Stimulated activated CD8-positive, alpha-beta memory T cell treated with anti-CD3 and anti-CD28 coated beads, Interleukin-2, amount 100 ng/mL, for 48 hours (primary cell): ENCODE measurements at places on chromosomes 3 and 15.

DNA sequence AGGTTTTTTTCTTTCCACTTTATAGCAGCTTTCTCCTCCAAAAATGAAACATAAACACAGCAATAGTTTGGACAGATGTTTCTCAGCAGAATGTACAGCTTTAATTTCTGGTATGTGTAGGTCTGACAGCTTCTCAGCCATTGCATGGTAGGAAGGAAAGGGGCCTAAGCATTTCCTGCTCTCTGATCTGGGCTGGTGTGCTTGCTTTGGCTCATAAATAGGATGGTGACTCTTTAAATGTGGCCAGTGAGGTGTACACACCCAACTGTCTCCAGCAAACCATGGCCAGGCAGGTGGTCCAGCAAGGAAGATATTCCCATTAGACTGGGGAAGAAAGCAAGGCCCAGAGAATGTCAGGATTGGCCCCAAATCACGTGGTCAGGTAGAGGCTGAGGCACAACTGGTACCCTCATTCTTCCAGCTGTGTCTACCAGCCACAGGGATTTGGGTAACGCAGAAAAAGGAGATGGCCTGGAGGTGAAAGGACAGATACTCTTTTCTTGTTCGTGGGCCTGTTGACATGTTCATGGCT is 52.1 kb downstream of the ITGA11 start:
- no peak for DNase-seq

GRCh38 chr3:192840143-192840836 is 77.4 kb downstream of the MB21D2 start:
- DNase-seq = no peak

- DNase-seq = no peak
These were observed 51.6 kb upstream of the FSIP1 start for GRCh38 chr15:39834256-39834655.

DNA sequence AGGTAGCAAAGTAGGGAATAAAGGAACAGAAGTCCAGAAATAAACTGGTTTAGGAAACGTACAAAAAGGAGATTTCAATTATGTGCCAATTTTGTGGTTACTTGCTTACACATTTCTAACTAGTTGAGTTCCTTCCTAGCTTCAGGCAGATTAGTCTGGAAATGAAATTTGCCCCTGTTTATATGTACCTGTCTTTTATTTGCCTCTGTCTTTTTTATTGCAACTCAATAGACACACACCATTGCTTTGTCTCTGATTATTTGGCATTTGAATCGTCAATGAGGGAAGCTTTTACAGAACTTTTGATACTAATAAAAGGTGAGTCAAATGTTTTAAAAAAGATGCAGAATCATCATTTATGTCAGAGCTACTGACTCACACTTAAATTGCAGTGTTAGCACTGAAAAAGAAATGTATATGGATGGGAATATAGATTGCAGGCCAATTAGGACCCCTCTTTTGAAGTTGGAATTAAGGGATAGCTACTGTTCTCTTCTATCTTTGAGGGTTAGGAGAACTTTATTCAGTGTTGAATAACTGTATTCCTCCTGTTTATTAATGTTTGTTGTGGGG is 60.5 kb downstream of the TRAK1 start:
- DNase-seq = no peak

DNA sequence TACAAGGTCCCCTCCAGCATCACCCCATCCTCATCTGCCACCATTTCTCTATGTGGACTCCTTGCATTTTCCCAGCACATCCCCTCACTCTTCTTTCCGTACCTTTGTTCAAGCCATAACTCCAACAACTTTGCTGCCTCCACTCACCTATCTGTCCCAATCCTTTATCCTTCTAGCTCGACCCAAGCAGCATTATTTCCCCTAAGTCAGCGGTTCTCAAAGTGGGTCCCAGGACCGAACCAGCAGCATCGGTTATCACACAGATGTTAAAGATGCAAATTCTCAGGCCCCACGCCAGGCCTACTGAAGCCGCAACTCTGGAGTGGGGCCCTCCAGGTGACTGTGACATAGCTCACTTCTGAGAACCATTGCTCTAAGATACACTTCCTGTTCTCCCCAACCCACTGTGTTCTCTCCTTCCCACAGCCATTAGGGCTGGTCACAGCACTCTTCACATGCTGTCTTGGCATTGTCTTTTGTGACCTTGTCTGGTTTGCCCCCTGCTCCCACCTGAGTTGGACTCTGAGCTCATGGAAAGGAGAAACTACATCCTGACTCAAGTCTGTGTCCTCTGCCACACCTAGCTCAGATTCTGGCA is 56.2 kb downstream of the AAGAB start:
- DNase-seq = no peak

DNA sequence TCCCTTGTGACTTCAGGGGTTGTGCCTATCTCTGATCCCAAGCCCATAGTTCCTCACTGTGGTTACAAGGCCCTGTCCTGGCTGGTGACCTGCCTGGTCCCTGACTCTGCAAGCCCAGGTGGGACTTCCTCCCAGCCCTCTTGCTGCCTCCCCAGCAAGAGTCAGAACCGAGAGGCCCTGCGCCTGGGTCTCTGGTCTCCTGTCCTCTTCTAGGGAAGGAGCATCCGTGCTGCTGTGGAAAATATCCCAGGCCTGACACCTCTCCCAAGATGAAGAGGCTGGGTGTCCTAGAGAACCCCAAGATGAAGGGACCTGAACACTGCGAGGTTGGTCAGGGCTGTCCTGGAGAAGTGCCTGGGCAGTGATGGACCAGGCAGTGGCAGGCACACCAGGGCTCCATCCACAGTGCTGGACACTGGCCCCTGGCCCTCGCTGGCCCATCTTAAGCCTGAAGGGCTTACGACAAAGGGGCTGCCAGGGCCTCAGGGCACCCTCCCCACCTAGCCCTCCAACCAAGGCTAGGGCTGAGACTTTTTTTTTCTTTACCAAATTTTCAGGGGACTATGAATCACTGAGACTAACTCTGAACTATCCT is 32.7 kb downstream of the PTH1R start:
- DNase-seq = no peak

GRCh38 chr3:67719333-67719732 is 64.9 kb upstream of the SUCLG2 start:
- no peak for DNase-seq

GRCh38 chr3:34207002-34207401 is 408.6 kb downstream of the PDCD6IP start:
- no peak for DNase-seq
